ENCODE measurements at places on chromosomes 1 and 21.
A peak's percentile ranks its signal among the peaks of the same experiment; 100 is the strongest.

- DNase-seq: no peak
Measured at GRCh38 chr1:236058141-236058934, 6.6 kb downstream of the NID1 start.

- no peak for DNase-seq
Measured at GRCh38 chr1:74571891-74572290, 59.5 kb upstream of the LRRC53 start.

DNA sequence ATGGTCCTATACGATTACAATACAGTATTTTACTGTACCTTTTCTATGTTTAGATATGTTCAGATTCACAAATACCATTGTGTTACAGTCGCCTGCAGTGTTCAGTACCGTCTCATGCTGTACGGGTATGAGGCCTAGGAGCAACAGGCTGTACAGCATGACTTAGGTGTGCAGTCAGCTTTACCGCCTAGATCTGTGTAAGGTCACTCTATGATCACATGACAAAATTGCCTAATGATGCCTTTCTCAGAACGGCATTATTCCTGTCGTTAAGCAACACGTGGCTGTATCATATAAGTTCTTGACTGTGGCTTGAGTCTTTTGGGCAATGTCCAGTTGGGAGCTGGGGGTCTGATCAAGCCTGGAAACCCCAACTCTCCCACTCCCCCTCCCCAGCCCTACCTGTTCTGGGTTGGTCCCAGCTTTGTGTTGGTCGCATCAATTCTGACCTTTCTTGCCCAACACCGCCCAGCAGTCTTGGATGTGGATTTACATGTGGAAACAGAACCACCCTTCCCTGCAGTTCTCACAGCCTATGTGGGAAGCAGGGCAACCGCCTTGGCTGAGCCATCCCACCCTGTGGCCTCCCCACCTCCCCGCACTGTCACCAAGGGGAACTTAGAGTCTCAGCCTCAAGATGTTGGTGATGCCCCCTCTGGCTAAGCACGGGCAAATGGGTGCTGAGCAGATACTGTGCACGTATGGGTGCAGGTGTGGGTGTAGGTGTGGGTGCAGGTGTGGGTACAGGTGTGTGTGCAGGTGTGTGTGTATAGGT is 80.2 kb upstream of the ACTL8 start:
- DNase-seq: no peak

GRCh38 chr21:35423709-35424108 is 374.6 kb upstream of the RUNX1 start:
- no peak for DNase-seq

GRCh38 chr1:191992118-191992517 is 166.1 kb upstream of the RGS18 start:
- DNase-seq: no peak

- DNase-seq: peak; percentile 43
Measured at GRCh38 chr1:202807926-202808757, at the start of gene KDM5B. Gene KDM5B (minus strand): TSS chr1:202808421. CDS start chr1:202808305, 116 bp downstream.

GRCh38 chr1:16294219-16295212 is 57.5 kb upstream of the CPLANE2 start:
- DNase-seq: no peak

DNA sequence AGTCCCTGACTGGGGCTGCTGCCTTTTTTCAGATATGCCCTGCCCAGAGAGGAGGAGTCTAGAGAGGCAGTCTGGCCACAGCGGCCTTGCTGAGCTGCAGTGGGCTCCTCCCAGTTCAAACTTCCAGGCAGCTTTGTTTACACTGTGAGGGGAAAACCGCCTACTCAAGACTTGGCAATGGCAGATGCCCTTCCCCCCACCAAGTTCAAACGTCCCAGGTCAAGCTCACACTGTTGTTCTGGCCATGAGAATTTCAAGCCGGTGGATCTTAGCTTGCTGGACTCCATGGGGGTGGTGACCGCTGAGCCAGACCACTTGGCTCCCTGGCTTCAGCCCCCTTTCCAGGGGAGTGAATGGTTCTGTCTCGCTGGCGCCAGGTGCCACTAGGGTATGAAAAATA is 18.3 kb upstream of the C1orf53 start:
- no peak for DNase-seq

GRCh38 chr1:162035241-162035640 is 11.6 kb upstream of the OLFML2B start:
- DNase-seq: no peak

- no peak for DNase-seq
Measured at GRCh38 chr1:36847761-36848160, 186.6 kb downstream of the GRIK3 start.

GRCh38 chr1:107896936-107897335 is 68.0 kb downstream of the VAV3 start:
- no peak for DNase-seq

GRCh38 chr1:83766241-83766691 is 232.7 kb downstream of the TTLL7 start:
- no peak for DNase-seq

GRCh38 chr1:56411484-56412180 is 167.7 kb downstream of the PLPP3 start:
- DNase-seq: peak; percentile 38

DNA sequence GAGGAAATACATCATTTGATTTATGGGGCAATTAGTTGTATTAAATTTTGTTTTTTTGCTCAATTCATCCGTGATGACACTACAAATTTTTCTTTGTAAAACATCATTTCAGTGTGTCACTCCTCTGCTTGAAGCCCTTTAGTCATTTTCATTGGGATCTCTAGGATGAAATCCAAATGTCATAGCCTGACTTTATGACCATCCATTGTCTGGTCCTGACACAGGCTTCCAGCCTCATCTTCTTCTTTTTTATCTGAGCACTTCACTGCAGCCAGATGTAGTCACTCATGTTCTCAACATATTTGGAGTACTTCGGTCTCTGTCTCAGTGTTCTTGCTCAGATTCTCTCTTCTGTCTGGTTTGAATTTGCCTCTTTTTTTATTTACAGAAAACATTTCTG is 173.1 kb downstream of the HMCN1 start:
- DNase-seq: no peak

DNA sequence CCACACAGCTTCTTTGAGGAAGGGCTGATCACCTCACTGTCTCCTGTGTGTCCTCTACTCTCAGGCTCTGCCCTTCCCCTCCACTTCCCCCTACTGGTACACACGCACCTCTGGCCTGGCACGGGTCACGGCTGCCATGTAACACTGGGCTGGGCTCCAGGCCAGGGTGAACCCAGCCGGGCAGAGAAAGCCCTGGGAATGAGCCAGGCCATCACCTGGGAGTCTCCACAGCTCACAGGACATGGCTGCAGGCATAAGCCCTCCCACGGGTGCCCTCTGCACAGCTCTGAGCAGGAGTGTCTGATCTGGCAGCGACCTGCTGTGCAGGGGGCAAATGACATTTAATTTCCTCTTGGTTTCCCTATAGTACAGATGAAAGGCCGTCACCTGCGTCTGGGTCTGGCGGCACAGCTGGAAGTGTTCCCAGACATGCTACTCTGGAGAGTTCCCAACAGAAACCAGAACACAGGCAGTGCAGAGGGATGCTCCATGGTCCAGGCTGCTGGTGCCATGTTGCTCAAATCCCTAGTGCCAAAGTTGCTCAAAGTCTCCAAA is 61.2 kb downstream of the ERI3 start:
- DNase-seq: no peak

- no peak for DNase-seq
Measured at GRCh38 chr21:28669971-28670653, 322.6 kb downstream of the LTN1 start.

GRCh38 chr1:151255381-151255780 is 847 bp downstream of the PSMD4 start:
- no peak for DNase-seq

DNA sequence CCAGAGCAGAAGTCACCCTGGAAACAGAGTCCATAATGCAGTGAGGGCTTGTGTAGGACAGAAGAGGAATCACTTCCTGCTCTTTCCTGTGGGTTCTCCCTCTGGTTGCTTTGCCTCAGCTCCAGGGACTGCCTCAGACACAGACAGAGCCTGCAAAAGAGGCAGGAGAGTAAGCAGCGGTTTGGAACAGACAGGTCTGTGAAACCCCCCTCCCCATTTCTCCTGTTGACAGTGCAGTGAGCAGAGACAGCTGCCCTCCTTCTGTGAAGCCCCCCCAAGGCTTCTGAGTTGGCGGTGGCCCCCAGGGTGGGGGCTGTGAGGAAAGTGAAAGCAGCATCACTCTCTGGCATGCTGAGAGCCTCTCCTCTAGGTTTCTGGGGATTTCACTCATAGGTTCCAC is 53.0 kb downstream of the MAB21L3 start:
- no peak for DNase-seq

DNA sequence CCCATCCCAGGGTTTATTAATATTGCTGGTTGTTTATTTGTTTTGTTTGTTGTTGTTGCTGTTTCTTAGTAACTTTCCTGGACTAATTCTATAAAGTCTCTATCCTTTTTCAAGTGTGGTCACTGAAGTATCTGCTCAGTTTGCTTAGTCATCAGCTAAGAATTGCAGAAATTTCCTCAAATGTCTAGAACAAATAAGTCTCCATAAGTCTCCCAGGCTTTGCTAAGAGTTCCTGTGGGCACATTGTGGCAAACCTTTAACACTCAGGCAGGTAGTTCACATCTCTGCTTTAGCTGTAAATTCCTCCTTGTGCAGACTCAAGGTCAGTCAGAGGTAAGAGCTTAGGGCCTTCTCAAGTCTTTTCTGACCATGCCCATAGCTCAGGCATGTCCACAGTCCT is 38.9 kb upstream of the C1orf185 start:
- no peak for DNase-seq

GRCh38 chr1:17119076-17119772 is at the start of gene PADI2:
Gene PADI2 (minus strand): TSS chr1:17119451. CDS start chr1:17119371, 80 bp downstream.
- peak; percentile 89 for DNase-seq

- no peak for DNase-seq
Measured at GRCh38 chr1:11790101-11790879, 15.5 kb downstream of the MTHFR start.

GRCh38 chr1:27144920-27145661 is 9.8 kb downstream of the SLC9A1 start:
- no peak for DNase-seq

- no peak for DNase-seq
Measured at GRCh38 chr1:32501865-32502264, 37.0 kb downstream of the ZBTB8B start.

DNA sequence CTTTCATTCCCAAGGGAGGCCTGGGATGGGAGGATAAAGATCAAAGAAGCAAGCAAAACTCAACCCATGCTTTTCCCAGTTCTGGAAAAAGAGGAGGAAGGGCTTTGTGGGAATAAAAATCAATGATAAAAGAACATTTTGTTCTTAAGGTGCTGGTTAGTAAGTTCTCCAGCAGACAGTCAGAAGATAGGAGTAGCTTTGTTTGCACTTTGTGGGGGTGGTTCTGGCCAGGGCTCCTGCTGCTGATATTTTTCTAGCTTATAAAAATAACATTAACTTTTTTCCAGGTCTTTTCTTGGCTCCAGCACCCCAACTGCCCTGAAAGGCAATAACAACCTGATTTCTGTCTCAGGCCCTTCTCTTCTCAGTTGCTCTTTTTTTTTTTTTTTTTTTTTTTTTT is 220.0 kb downstream of the FGGY start:
- DNase-seq: no peak

GRCh38 chr1:152741656-152742055 is 16.2 kb upstream of the KPRP start:
- no peak for DNase-seq

- DNase-seq: no peak
Measured at GRCh38 chr1:43434256-43434655, 19.5 kb downstream of the HYI start.

DNA sequence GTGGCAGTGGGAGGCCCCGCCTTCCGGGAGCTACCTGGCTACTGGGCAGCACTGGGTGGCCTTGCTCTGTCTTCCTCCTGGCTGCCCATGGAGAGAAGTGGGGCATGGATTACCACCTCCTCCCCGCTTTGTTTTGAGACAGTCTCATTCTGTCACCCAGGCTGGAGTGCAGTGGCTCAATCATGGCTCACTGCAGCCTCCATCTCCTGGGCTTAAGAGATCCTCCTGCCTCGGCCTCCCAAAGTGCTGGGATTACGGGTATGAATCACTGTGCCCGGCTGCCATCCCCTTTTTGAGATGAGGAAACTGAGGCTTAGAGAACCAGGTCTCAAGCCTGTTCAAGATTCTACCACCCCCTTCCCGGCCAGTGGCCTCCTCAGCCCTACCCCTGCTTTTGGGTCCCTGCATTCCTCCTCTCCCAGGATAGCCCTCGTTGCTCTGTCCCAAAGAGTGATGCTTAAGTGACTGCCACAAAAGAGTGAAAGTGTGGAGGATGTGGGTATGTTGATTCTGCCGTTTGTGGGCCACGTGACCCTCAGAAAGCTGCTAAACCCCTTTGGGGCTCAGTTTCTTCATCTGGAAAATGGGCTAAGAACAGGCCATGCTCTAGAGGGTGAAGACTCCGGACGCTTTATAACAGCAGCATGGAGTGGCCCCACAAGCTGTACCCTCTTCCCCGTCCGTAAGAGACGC is 7.8 kb downstream of the HES3 start:
- no peak for DNase-seq

DNA sequence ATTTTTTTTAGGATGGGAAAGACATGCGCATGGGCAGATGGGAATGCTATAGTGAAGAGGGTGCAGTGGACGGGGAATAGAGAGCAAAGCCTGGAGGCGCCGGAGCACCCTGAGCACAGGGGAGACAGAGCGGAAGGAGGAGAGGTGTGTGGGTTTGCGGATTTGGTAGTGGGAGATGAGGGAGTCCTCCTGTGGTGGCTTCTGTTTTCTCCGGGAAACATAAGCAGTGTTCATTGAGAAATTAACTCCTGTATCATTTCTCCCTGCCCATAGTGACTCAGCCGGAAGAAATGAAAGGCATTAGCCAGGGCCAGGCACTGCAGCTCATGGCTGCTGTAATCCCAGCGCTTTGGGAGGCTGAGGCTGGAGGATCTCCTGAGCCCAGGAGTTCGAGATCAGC is 4.7 kb upstream of the PTPRF start:
- no peak for DNase-seq

- no peak for DNase-seq
Measured at GRCh38 chr1:229509576-229509975, 1.4 kb upstream of the NUP133 start.

GRCh38 chr1:67785847-67786753 is 47.2 kb downstream of the GNG12 start:
- no peak for DNase-seq

GRCh38 chr1:115609021-115609420 is 32.7 kb upstream of the VANGL1 start:
- DNase-seq: no peak

- no peak for DNase-seq
Measured at GRCh38 chr1:177077734-177078499, 86.6 kb downstream of the ASTN1 start.

GRCh38 chr1:212916481-212917133 is 33.7 kb upstream of the VASH2 start:
- peak; percentile 9 for DNase-seq

GRCh38 chr1:112057736-112058135 is 68.3 kb upstream of the KCND3 start:
- DNase-seq: no peak

GRCh38 chr1:49842596-49842995 is 181.2 kb downstream of the AGBL4 start:
- no peak for DNase-seq

DNA sequence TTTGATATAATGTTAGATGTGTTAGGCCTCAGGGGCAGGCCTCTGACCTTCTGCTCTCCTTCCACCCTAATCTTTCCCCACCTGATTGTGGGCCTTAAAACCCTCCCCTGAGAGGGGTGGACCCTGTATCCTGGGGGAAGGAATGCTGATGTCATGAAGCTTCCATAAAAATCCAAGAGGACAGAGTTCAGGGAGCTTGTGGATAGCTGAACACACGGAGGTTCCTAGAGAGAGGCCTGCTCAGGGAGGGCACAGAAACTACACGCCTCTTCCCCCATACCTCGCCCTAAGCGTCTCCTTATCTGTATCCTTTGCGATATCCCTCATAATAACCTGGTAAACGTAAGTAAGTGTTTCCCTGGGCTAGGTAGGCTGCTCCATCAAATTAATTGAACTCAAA is 4.3 kb downstream of the MFN2 start:
- DNase-seq: no peak

Measured in globus pallidus (tissue), 1 donor.